ENCODE measurements at places on chromosomes 7 and 10.

DNA sequence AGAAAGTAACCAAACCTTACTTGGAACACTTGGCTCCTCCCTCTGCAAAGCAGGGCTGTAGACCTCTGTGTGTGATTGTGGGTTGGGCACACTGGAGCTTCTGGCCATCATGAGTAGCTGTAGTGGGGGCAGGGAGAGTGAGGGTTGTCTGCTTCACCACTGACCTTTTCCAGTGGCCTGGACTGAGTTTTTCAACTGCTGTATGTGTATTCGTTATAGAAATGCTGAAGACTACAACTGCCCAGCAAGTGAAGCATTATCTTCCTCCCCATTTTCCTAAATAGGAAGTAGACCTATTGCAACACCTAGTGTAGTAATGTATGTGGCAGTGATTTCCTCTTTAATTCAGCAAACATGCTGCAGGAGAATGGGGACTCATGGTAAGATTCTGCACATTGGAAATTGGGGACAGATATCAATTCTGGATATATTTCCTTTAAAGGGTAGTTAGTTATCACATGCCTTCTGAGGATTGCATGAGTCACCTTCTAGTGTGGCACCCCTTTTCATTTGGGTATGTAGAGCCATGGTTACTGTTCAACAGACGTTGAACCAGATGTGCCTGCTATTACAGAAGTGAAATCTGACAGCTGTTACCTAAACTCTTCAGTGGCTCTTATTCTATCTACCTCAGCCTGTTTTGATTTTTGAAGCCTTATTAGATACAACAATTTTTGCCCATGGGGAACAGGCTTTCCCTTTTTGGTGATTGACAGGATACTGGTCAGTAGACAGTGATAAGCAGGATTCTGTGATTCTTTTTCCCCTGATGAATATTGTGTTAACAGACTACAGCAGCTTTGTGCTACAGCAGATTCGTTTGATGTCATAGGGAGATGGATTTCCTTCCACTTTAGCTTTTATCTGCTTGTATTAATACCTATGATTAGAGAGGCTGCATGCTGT lies 130.9 kb downstream of the SND1 start:
- DNase-seq, result peak; percentile 82

DNA sequence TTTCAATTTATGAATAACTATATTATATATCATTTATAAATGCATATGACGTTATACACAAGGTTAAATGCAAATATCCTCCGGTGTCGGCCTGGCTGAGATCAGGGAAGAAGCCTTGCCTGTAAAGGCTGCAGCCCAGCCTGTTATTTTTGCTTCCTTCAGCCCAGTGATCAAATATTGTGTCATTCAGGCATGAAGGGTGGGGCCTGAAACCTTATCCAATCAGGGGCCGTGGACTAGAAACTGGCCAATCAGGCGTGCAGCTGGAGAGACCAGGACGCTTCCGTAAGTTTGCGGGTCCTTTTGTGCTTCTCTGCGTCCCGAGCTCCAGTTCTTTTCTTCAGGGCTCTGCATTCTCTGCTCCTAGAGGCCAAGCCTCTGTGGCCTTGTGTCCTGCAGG lies at the start of gene ZNF722:
Gene ZNF722, plus strand, starts transcription at position 301 of the 400 bp plus-strand sequence. CDS start 113 bp downstream, outside the sequence.
- DNase-seq, result no peak

- no peak for DNase-seq
Measured at GRCh38 chr7:158655507-158655906, 49.1 kb downstream of the NCAPG2 start.

DNA sequence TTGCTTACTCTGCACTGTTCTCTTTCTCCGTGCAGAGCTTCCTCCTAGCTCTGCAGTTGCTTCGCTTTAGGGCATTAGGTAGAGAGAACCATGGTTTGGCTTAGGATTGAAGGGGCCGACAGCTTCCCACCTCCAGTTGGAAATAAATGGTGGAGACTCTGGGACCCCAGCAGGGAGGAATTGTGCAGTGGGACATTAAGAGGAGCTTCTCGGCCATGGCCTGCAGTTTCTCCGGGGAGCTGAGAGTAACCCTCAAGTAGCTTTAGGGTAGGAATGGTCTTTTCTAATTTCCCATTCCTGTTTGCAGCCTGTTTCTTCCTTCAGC lies 1.2 kb downstream of the SUFU start:
- peak; percentile 55 for DNase-seq

DNA sequence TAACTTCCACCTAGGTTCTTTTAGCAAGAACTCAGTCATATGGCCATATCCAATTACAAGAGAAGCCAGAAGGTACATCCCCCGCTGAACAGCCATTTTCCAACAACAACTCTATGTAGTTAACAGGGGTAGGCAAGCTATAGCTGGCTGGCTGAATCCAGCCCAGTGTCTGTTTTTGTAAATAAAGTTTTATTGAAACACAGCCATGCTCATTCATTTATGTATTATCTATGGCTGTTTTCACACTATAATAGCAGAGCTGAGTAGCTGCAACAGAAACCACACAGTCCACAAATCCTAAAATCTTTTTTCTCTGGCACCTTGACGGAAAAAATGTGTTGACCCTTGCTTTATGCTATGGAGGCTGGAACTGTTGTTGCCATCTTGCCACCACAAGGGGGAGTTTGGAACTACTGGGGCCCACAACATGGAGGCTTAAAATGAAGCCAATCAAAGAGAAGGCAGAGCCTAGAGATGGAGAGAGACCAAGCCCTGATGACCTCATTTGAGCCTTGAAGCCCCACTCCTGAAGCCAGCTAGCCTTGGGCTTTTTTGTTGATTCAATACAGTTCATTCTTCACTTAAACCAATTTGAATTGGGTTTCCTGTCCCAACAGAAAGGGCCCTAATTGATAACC lies 33.3 kb upstream of the XPNPEP1 start:
- peak; percentile 21 for DNase-seq

DNA sequence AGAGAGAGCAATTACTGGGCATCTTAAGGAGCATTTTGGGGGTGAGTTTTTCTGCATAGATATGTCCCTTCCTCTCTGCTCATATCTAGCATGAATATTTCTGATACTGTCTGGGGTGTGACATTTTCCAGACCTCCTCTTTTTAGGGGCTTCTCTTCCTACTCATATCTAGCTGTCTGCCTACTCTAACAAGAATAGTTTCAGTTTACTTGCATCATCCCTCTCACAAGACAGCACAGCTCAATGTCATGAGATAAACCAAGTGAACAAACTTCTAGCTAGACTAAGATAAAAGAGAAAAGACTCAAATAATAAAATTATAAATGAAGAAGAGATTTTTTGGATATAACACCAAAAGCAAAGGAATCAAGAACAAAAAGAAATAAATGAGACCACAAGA lies 419.5 kb upstream of the SORCS1 start:
- DNase-seq, result no peak

Measured in AML-193 (cell line).